Stimulated activated CD4-positive, alpha-beta T cell treated with anti-CD3 and anti-CD28 coated beads, Interleukin-1b, Interleukin-23, amount 100 ng/mL, for 1 hour (primary cell): ENCODE measurements at places on chromosomes 2 and 18.

DNA sequence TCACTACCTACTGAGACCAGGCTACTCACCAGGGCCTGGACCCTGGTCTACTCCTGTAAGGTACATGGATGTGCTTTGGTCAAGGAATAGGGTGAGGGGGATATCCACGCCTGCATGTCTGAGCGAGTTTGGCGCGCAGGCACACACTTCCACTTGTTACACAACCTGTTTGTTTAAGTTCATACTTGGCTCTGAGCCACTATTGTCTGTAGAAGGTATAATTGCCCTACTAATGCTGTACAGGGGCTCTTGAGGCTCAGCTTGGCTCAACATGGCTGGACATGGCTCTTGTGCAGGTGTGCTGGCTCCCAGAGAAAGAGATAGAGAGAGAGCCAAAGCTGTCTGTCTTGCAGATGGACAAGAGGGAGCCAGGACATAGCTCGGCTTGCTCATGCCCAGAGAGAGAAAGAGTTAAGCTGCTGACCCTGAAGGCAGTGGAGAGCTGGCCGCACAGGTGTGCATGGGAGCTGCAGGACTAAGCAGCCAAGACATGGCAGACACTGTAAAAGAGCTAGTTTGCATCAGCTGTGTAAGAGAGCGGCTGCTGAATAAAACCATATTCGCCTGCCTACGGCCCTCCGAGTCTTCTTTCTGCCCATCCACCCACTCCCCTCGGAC, 35.2 kb downstream of the NPPC start:
- no peak for DNase-seq

DNA sequence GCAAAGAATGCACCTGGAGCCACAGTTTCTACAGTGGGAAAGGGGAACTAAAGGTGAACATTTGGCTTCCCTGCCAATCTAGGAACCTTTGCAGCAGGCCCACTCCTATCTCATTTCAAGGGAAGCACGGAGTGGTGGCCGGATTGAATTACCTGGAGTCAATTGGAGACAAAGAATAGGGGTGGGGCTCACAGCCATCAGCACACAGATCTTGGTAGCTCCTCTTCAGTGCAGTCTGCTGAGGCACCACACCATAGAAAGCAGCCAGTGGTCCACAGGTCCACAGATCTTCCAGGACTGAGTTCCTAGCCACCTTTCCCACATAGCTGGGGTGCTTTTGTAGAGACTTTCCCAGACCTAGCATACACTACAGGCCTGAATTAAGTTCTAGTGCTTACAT, 43.5 kb upstream of the NXPH2 start:
- no peak for DNase-seq

DNA sequence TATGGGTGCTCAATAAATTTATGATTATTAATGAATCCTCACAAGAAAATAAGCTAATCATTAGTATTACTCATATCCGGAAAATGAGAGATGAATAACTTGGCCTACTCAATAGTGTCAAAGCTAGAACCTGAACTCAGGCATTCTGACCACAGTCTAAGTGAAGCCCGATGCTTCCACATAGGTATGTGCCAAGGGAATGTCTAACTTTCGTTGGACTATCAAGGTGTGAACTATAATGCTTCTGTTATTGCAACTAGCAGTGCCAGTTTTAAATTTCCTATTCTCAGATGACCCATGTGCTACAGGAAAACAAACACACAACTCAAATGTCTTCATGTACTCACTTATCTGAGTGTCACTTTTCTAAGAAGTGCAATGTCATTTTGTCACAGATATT, 1.8 kb downstream of the BARD1 start:
- DNase-seq, result no peak

GRCh38 chr18:9647496-9648323, 33.4 kb upstream of the PPP4R1 start:
- DNase-seq, result no peak

- no peak for DNase-seq
These were observed 355.2 kb upstream of the UBE2E3 start for GRCh38 chr2:180625006-180625844.

DNA sequence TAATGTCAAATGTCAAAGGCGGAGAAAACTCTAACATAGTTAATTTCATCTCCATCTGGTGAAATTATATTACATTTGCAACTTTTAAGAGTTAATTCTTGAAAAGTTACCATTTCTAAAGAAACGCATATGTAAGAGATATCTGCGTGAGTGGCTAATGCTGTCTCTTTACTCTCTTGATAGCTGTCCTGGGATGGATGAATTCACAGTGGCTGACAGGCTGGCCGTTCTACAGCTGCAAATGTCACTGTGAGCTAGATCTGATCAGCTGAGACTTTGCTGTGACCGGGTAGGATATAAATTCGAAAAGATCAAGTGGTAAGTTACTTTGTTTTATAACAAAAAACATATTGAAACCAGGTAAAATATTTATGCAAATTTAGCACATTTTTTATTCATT, 557.1 kb upstream of the DDX18 start:
- DNase-seq, result no peak

DNA sequence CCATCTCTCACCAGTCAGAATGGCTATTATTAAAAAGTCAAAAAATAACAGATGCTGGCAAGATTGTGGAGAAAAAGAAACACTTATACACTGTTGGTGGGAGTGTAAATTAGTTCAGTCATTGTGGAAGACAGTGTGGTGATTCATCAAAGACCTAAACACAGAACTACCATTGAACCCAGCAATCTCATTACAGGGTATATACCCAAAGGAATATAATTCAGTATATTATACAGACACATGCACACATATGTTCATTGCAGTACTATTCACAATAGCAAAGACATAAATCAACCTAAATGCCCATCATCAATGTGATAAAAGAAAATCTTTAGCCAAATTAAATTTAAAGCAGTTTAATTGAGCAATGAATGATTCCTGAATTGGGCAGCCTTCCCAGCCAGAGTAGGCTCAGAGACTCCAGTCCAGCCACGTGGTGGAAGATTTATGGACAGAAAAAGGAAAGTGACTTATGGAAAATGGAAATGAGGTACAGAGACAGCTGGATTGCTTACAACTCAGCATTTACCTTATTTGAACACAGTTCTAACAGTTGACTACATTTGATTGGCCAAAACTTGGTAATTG, 377.1 kb upstream of the SLC39A10 start:
- DNase-seq, result no peak

DNA sequence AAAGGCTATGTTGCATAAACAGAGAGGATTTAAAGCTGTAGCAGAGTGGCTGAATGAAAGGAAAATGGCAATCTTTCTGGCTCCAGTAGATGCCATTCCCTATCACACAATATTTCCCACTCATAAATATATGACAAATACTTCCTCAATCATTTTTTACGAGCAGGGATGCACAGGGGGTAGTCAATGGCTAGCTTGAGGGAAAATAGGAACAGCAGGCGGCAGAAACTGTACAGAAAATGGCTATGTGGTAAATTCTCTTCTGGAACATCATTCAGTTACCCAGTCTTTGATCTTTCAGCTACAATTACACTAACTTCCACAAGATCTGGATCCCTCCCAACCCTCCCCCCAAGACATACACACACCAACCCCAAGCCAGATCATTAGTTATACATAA, 127.2 kb downstream of the OLA1 start:
- no peak for DNase-seq

DNA sequence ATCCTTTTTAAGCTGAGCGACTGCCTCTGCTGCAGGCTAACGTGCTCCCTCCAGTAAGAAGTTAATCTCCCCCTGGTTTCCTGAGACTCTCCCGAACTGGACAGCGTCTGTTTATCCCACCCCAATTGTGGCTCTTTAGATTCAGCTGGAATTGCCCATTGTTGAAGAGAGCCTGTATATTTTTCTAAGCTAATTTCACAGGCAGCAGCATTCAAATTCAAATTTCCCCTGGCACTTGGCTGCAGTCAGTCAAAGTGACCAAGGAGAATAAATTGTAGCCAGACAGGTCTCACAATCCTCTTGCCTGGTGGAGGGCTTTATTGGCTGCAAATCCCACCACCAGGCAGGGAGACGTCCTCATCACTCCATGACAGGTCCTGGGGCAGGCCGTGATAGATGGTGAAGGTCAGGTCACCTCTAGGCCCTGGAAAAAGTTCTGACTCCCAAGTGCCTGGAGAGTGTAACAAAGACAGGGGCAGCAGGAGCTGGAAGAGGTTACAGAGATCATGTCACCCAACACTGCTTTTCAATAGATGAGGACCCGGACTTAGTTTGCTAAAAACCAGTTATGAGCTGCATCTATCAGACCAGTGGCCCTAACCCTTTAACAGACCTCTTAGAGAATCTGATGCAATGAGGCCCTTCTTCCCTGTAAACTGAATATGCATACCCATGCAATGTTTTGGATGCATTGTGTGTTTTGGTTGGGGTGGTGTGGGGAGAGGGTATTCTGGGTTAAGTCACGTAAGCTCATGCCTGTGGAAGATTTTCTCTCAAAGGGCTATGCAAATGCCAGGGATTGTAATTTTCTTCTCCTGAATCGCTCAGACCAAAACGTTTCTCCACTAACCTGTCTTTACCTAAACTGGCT, 32.3 kb upstream of the C18orf32 start:
- DNase-seq, result no peak

- DNase-seq, result no peak
These were observed 46.8 kb downstream of the LIPG start for GRCh38 chr18:49608366-49609255.

DNA sequence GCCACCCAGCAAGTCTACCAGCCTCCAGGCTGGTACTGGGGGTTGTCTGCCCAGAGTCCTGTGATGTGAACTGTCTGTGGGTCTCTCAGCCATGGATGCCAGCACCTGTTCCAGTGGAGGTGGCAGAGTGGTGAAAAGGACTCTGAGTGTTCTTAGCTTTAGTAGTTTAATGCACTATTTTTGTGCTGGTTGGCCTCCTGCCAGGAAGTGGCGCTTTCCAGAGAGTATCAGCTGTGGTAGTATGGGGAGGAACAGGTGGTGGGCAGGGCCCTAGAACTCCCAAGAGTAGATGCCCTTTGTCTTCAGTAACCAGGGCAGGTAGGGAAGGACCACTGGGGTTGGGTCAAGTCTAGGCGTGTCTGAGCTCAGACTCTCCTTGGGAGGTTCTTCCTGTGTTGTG, 356.7 kb downstream of the STK39 start:
- DNase-seq, result no peak

DNA sequence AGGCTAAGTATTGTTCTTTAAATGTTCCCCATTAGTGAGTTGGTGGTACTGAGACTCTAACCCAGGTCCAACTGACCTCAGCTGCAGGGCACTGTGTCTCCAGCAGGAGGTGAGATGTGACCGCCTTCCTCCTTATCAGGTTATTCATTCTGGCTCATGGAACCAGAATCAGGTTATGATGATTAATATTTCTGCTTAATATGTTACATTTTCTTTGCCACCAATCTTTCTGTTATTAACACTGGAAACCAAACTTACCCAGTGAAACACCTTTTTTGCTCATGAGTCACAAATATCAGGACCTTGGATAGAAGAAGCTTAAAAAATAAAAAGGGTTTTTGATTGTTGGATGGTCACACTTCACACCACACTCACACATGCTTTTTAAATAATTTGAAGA, 85.4 kb downstream of the DPP4 start:
- no peak for DNase-seq

- no peak for DNase-seq
These were observed 5.4 kb upstream of the TDRD15 start for GRCh38 chr2:21118302-21118920.

- DNase-seq, result no peak
These were observed 75.1 kb downstream of the CLHC1 start for GRCh38 chr2:55156984-55157383.

- DNase-seq, result no peak
These were observed 506.6 kb downstream of the NR4A2 start for GRCh38 chr2:155825876-155826275.

DNA sequence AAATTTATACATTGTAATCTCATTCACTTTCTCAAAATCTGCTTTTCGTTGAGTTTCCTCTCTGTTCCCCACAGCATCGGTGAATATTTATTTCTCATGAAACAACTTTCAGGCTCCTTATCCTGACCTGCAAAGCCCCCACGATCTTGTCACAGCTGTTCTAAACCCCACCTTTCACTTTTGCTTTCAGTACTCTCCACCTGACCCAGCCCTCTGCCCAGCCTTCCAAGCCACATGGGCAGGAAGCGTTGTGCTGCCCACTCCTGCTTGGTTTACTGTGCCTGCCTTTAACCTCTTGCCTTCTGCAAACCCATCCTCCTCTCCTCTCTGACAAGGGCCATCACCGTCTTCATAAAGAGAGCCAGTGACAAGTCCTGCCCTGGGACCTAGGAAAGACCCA, 262.5 kb downstream of the GALR1 start:
- no peak for DNase-seq

- no peak for DNase-seq
These were observed 405.0 kb downstream of the XIRP2 start for GRCh38 chr2:167293172-167293781.

- DNase-seq, result no peak
These were observed 13.3 kb downstream of the GAREM2 start for GRCh38 chr2:26185954-26186770.

GRCh38 chr2:150075831-150076230, 411.6 kb downstream of the RND3 start:
- DNase-seq, result no peak

DNA sequence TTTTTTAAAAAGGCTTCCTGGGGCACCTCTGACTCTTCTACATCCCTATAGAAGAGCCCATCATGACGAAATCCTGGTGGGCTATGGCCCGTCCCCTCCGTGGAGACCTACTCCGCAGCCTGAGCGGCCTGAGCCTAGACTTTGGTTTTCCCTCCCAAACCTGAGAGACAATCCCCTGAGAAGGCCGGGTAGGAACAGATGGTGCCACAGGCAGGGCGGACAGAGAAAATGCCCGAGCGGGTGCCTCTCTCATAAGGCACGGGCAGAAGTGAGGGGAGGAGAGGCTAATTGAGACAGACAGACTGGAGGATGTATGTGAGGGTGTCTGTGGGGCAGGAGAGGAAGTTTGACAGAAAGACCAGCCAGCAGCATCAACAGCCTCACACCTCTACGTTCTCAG, 20.2 kb upstream of the SFXN5 start:
- no peak for DNase-seq

DNA sequence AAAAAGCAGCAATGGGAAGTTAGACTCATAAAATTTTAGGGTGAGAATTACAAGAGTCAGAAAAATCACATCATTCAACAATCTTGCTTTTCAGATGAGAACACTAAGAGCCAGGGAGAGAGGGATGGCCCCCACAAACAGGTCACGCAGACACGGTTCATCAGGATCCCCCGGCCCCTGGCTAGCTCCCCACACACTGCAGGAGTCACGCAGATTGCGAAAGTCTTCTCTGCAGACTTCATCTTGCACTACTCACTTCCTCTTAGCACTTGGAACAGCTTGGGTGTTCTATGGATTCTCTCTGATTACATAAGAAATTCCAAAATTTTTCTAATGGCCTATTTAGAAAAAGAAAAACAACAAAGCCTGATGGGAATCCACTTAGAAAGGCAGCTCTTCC, 21.6 kb upstream of the SULT1C2 start:
- DNase-seq, result no peak

DNA sequence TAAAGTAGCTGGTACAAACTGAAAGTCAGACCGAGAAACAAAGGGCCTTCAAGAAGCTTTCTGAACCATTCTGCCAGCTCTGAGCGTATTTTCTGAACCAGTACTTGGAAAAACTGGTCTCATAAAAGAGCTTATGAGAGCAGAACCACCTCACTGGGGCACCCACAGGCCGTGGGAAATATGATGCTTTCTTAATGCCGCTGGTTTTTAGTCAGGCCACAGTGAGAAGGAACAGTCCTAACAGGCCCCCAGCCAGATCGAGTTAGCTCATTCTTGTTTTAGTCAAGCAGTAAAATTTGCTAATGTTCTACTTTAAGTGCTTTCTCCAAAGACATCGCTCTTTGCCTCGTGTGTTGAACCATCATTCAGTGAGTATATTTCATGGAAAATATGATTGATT, 12.7 kb upstream of the NOSTRIN start:
- DNase-seq, result no peak

- no peak for DNase-seq
These were observed 27.7 kb downstream of the BIRC6 start for GRCh38 chr2:32384529-32384928.
